ENCODE measurements at places on chromosomes 13 and 19.
A peak's percentile ranks its signal among the peaks of the same experiment; 100 is the strongest.

GRCh38 chr13:51804295-51805172 is 571 bp upstream of the DHRS12 start:
- DNase-seq = no peak

GRCh38 chr13:75512253-75512652 is 25.4 kb downstream of the COMMD6 start:
- DNase-seq = no peak

GRCh38 chr19:47609906-47610894 is 1.3 kb downstream of the BICRA start:
- peak; percentile 20 for DNase-seq

GRCh38 chr19:34232566-34233481 is 21.5 kb upstream of the GARRE1 start:
- DNase-seq = no peak

- DNase-seq = no peak
These were observed 123.0 kb downstream of the KL start for GRCh38 chr13:33139184-33139583.

DNA sequence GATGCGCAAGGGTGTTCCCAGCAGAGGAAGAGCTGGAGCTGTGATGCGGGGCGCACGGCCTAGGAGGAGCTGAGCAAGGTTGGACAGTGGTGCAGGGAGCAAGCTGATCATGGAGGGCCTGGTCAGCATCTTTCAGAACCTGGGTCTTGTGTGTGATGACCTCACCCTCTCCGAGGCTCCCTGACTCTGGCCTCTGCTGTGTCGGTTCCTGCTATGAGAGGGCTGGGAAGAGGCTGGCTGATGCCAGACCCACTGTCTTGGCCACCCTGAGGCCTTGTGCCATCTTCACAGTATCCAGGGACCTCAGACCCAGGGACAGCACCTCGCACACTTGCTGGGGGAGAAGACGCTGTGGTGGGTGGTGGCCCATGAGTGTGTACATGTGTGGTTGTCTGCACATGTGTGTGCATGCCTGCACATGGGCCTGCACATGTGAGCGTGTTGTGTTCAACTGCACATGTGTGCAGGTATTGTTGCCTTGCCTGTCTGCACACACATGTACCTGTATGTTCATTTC is 16.5 kb upstream of the C13orf46 start:
- DNase-seq = no peak

DNA sequence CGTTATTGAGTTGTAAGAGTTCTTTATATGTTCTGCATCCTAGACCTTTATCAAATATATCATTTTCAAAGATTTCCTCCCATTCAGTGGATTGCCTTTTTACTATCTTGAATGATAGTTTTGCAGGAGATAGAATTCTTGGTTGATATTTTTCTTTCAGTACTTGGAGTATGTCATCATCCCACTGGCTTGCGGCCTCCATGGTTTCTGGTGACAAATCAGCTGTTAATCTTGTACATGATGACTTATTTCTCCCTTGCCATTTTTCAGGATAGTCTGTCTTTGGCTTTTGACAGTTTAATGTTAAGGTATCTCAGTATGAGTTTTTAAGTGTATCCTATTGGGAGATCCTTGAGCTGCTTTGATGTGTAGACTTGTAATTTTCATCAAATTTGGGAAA is 8.5 kb downstream of the ZNF557 start:
- DNase-seq = no peak

DNA sequence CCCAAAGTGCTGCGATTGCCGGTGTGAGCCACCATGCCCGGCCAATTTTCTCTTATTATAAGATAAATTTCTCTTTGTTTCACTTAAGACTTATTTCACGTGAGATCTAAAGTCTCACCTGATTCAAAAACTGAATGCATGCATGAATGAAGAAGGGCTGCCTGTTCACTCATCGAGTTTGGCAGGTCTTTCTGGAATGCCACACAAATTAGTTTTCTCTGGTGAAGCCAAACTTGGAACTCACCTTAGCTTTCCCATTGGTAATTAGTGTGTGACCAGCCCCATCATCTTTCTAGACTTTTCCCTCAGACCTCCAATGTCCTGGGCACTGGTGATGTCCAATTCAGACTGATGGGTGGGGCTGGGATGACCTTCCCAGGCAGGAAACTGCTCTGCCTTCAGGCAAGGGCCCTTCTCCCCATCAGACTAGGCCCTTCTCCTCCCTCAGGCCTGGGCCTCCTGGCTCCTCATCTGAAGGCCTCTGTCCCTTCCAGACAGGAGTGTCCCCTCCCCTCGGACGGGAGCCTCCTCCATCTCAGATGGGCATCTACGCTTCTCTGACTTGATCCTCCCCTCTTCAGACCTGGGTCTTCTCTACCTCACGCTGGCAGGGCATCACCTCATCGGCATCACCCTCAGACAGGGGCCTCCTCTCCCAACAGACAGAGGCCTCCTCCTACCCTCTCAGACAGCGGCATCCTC is 14.4 kb downstream of the C3 start:
- no peak for DNase-seq

DNA sequence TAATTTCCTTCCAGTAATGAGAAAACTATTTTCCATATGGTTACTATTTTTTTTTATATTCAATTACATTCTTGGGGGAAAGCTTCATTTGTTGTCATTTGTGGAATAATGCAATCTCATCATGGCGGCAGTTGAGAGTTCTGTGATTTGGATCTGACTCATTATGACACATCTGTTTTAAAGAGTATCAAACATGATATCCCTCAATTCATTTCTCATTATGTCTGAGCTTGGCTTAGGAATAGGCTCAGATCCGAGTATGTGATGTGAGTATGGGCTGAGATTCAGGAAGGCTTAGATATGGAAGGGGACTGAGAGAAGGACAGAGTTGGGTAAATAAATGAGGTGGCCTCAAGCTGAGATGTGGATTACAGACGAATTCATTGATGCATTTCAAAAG is 64.4 kb downstream of the POSTN start:
- DNase-seq = no peak
